ENCODE measurements at places on chromosomes 6 and 20.

DNA sequence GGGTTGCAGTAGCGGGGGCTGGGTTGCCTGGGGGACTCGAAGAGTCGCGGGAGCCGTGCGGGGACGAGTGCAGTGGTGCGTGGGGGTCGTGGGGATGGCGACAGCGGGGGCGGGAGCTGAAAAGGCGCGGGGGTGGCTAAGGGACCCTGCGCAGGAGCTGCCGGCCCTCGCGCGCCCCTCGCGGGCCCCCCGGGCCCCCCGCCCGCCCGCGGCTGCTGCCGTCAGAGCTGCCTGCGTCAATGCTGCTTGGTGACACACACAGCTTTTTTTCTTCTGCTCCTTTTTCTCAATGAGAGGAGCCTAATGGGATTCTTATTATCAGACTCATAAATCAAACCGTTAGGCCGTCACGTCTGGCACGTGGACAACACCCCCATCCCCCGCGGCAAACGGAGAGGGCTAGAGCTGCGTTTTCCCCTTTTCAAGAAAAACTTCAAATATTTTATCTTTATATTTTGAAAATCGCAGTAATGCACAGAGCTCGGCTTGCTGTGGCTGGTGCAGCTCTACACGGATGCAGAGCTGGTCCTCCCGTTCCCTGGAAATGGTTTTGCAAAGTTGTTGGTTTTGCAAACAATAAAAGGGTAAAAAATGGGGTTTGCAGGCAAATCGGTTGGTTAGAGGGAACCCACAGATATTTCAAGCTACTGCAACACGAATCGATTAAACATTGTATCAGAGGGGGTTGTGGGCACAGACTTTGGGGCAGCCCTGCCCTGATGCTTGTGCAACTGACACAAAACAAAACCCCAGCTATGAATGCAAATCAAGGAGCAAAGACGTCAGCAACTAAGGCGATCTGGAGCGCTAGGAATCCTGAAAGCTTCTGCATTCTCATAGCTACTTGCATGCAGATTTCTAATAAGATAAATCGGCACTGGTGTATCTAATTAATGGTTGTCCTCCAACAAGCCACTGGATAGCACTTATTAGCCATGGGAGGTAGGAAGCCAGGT, 161.4 kb downstream of the TBXT start:
- DNase-seq, result no peak

DNA sequence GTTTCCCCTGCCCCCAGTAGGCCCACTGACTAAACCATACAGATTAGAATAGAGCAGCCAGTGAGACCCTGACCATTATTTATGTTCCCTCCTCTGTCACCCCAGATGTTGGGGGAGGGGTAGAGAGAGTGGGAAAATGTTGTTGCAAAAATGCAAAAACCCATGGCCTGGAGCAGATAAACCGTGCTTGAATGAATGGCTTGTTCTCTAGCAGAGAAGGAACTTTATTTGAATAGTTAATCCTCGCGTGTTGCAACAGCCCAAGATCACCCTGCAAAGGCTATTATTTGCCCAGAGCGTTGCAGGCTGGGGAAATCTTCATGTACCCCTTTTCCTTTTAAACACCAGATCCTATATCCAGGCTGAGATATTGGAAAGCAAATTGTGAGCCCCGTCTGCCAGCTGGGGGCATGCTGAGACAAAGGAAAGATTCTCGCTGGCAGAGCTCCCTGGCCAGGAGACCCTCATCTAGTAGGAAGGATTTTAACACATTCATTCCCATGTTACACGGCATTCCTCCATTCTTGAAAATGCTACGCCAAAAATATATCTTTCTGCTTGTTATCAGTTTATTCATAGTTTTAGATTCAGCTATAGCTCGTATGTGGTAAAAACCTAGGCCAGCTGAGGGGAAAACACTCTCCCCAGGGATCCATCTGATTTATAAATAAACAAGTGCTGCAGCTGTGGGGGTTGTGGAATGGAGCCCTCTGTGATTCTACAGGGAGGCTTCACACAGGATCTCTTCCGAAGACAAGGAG, 53.0 kb downstream of the LINC00237 start:
- DNase-seq, result no peak

DNA sequence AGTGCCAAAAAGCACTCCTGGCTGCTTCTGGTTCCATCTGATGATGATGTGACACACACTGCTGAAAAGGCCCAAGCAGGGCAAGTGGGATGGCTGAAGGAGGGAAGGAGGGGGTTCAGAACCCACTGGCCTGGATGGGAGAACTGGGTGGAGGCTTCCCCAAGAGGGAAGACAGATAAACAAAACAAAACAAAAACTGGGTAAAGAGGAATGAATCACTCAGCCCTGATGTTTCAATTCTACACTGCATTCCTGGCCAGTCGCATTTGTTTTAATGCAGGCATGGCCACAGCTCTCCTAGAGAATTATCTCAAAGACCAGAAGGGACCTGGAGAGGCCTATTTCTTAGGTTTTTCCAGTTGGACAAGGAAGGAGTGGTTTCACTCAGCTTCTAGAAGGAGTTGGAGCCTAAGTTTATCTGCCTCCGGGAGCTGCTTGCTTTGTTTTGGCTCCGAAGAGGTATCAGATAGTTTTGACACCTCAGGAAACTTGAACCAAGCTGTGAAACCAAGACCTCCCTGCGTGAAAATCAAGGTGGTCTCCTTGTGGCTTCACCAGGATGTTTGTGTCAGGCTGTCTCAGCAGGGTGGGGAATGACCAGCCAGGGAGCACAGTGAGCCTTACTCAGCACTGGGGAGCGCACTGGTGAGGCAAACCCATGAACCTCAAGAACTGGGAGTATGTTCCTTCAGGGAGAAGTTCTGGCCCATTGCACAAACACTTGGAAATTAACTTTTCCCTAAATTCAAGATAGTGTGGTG, 16.1 kb downstream of the TTPAL start:
- no peak for DNase-seq

GRCh38 chr6:46128476-46128875, 1.3 kb upstream of the ENPP4 start:
- no peak for DNase-seq

DNA sequence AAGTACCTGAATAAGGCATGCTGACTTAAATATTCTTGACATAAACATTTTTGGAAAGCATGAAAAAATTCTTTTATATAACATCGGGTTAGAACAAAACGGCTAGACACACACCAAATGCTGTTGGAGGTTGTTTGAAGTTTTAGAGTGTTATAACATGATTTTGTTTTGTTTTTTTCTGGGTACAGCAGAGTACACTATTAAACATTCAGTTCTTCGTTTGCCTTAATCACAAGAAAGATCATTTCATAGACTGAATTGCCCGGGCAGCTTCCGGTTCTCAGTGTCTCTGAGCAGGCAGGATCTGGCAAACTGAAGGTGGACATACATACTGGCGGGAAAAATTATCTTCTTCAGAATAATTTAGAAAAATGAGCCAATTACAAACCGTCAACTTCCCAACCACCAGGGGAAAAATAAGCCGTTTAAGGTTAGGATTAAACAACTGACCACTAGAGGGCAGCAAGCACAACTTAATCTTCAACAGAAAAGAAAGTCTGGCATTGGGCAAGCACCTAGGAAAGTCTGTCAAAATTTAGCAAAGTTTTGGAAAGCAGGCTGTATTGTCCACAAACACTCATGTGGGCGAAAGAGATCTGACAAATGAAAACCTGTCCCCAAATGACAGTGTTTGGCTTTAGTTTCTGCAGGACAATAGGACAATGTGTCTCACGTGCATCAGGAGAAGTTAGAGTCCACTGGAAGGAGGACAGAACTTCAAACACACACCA, 15.0 kb downstream of the ZNF217 start:
- no peak for DNase-seq

- DNase-seq, result no peak
These were observed 5.3 kb downstream of the SCAF8 start for GRCh38 chr6:154738551-154738961.

- no peak for DNase-seq
These were observed 868 bp downstream of the NCOA3 start for GRCh38 chr20:47502271-47503239.

DNA sequence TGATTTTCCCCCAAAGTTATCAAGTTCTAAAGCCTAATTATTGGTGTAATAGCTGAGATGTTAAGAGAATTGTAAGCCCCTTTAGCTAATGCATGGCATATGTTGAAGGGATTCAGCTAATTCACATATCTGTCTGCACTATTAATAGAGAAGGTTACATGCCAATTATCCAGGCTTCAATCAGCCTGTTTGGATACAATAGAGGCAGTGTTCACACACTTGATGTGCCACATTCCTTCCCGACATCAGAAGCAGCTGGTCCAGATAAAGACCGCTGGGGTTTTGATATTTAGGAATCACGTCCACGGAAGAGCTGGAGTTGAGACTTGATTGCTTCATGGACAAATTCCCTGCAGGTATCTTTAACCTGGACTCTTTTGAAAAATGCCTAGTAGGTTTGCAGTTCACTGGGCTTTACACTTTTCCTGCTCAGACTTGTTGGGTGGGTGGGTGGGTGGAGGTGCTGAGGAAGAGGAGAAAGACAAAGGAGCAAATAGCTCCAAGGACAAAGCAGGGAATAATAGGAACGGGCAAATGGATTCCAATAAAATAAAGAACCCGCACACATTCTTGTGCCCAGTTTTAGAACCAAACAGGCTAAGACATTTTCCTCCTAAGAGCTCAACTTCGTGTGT, 142.6 kb upstream of the ZNF217 start:
- DNase-seq, result no peak

DNA sequence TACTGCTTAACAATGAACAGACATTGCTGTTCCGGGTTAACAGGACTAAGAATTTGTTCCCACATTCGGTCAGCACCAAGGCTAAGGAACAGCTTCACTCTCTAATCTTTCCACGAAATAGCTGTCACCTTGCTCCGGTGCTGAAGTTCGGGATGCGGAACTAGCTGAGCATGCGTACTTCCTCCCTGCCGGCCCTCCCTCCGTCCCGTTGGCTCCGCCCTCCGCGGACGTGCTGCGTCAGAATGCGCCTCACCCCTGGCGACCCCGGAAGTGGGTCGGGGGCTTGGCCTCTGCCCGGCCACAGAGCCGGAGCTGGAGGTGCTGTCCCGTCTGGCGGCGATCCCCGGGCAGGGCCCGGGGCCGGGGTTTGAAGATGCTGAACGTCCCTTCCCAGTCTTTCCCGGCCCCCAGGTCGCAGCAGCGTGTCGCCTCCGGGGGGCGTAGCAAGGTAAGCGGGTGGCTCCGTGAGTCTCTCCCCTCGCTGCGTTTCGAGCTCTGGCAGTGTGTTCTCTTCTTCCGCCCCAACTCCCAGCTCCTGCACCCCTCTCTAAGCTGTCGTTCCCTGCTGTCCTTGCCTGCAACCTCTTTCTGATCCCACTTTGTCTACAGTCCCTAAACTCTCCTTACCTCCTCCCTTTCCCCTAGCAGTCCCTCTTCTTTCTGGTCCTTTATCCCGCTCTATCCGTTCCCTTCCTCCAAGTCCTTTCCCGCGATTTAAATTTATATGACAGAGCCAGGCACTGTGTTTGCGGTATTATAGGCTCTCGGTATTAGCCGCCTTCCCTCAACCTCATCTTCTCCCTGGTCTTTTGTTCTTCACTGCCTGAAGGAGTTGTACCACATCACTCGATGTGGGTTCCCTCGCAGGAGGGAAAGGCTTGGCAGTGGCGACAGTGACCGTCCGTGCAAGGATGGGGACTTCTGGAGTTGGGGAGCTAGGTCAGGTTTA, at the start of gene CYB5R4:
Gene CYB5R4 (plus strand): TSS at position 280 of the 949 bp plus-strand sequence. CDS start 94 bp downstream, at position 374.
- peak; percentile 90 for DNase-seq

DNA sequence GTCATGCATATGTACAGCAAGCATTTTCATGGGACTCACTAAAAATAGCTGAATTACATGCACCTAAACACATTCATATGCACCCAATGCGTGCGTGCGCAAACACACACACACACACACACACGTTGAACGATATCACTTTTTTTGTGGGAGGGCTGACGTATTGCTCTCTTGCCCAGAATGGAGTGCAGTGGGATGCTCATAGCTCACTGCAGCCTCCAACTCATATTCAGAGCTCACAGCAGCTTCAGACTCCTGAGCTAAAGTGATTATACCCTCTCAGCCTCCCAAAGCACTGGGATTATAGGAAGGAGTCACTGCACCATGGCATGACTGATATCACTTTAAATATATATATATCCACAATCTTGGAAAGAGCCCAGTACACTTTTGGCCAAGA, 620.4 kb upstream of the MANEA start:
- DNase-seq, result no peak

DNA sequence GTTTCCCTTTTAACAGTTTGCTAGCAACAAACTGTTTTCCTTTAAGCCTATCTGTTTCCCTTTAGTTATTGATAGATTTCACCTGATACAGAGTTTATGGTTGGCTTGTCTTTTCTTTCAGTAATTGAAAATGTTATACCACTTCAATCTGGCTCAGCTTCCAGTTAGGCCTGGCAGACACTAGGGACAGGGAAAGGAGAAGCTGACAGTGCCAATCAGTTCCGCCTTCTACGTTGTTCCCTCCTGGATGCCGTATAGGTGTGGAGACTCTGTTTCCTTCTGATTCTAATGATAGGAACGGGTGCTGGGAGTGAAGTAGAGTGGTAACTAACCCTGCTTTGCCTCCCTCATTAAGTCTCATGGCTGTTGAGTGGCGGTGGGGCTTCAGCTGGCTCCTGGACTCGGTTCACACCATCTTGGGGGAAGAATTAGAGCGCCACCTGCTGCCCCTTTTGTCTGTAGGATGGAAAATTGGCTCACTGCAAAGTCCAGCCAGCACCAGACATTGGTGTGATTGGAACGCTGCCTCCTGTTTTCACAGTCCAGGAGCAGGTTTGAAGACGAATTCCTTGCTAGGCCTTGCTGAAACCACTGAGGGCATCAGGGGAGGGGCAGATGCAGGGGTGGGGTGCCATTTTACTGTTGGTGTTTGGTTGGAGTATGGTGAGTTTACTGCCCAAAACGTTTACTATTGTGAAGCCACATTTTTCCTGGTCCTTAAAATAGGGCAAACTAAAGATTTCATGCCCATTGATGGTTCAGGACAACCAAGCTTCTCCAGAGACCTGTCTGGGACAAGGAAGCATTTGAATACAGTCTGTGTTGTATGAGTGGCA, 1729.5 kb downstream of the GRIK2 start:
- no peak for DNase-seq

GRCh38 chr6:155765275-155766194, 309.9 kb upstream of the NOX3 start:
- DNase-seq, result no peak

DNA sequence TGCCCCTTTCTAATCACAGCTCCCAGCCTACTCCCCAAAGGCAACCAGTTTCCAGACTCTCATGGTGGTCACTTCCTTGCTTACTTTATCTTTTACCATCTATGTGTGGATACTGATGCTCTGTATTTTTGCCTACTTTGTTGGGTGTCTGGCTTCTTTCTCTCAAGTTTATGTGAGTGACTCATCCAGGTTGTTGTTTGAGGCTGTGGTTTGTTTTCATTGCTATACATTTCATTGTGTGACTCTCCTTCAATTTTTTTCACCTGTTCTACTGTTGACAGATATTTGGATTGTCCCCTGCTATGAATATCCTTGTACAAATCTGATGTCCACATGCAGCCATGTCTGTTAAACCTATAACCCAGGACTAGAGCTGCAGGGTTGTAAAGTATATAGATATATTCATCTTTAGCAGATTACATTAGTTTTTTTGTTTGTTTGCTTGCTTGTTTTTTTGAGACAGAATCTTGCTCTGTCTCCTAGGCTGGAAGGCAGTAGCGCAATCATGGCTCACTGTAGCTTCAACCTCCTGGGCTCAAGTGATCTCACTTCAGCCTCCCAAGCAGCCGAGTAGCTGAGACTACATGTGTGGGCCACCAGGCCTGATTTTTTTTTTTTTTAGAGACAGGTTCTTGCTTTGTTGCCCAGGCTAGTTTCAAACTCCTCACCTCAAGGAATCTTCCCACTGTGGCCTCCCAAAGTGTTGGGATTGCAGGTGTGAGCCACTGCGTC, 72.9 kb upstream of the EEF1E1 start:
- no peak for DNase-seq

All from stimulated activated CD4-positive, alpha-beta T cell treated with anti-CD3 and anti-CD28 coated beads, Interleukin-4, amount 100 ng/mL, for 4 hours (primary cell).